ENCODE measurements at places on chromosomes 7 and 10. TPM values are rescaled to one million over a fixed set of nuclear protein-coding genes. Genes with fewer than 3 reads are reported as not detected.

Gene SPAM1
- polyA plus RNA-seq, result 1.0 TPM

Gene TMEM26
- 5.0 TPM for polyA plus RNA-seq

Gene LIPN
- polyA plus RNA-seq, result not detected

DNA sequence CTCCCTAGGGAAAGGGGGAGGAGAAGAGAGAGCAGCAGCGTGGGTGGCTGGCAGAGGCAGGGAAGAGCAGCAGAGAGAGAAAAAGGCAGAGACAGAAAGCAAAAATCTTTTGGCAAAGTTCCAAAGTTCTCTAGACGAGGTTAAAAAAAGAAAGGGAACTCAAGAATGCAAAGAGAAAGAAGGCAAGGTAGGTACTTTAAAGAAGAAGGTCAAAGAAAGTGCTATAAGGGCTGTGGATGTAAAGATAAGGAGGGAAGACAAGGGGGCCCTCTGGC, 20.2 kb upstream of the OPTN start:
- DNase-seq, result no peak

DNA sequence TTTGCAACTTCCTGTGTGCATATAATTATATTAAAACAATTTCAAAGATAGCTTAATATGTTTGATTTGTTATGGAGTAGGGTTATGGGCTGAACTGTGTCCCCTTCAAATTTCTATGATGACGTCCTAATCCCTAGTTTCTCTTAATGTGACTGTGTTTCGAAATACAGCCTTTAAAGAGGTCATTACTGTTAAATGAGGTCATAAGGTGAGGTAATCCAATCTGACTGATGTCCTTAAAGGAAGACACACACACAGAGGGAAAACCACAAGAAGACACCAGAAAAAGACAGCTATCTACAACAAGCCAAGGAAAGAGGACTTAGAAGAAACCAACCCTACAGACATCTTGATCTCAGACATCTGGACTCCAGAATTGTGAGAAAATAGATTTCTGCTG, 407.4 kb downstream of the MAGI2 start:
- no peak for DNase-seq

- DNase-seq, result no peak
Observed at GRCh38 chr10:86580521-86580891, 58.9 kb upstream of the WAPL start.
